ENCODE measurements at places on chromosomes 4 and X. TPM values are rescaled to one million over a fixed set of nuclear protein-coding genes. Genes with fewer than 3 reads are reported as not detected.

MAGEC1 gene
- not detected for total RNA-seq

RIPPLY1 gene
- not detected for total RNA-seq

PI4K2B gene
- 14.7 TPM for total RNA-seq

TMEM144 gene
- total RNA-seq: 2.7 TPM
